Left ventricle myocardium superior (tissue), 1 donor: ENCODE measurements at places on chromosomes 4 and X.

DNA sequence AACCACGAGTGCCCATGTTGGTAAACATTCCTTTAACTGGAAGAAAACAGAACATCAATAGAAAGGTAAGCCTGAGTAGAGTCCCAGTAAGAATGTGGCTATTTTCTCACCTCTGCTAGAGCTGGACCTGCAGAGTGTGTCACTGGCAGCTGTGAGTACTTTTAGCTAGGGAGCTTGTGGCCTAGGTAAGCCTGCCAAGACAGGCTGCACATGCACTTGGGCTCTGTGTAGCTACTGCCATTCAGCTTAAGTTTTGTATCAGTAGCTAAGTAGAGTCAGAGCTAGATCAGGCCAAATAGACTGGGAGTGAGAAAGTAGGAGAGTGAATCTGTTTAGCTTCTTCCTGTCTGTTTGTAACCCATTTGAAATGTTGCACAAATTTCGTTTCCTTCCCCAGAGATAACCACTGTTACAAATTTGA is 35.3 kb downstream of the RBPJ start:
- no peak for DNase-seq

DNA sequence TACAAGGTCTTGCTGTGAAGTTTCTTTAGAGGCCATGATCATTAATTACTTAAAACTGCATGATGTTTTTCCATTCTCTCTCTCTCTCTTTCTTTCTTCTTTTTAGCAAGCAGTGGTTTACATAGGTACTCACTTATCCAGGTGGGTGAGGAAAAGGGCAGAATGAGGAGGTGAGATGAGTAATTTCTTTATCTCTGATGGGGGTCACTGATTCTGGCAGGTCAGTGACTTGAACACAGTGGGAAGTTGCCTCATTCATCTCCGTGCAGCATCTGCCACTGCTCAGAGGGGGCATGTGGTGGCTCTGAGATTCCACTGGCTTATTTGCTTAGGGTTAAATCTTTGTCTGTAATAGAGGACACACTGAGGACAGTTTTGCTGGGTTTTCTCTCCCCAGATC is 62.6 kb downstream of the FAM114A1 start:
- no peak for DNase-seq

- no peak for DNase-seq
Observed at GRCh38 chr4:118367872-118368271, 15.1 kb upstream of the PRSS12 start.

DNA sequence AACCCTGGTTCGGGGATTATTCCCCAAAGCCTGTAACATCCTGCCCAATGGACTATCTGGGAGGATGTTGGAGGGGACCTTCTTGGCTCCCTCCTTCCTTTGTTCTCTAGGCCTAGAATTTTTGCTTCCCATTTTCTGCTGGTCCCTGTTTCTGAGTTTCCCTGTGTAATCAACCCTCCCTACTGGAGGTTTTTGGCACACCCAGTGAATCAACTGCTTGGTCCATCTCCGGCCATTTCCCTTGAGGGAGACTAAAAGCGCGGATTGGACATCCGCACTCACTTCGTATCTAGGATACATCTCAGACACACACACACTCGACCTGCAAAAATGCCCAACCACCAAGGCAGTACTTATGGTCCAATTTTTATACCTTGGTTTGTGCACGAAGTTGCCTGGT is 108.2 kb upstream of the MAGEE2 start:
- DNase-seq = no peak

- no peak for DNase-seq
Observed at GRCh38 chrX:17488036-17488435, 113.0 kb downstream of the NHS start.

GRCh38 chrX:76796311-76796710 is 368.8 kb downstream of the MAGEE1 start:
- no peak for DNase-seq

DNA sequence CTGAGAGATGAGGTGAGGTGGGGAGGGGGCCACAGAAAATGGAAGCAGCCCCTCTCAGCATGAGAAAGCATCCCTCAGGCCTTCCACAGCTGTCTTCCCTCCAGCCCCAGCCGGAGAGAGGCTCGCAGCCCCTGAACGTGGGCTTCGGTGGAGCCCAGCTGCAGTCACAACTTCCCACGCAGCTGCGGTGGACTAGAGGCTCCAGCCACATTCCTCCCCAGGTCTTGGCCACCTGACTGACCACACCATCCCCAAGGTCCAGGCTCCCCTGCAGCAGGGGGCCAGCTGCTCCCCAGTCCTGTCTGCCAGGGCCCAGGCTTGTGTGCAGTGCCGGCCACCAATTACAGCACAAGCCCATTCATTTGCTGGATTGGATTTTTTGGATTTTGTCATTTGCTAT is 212.3 kb upstream of the BCOR start:
- DNase-seq = no peak

DNA sequence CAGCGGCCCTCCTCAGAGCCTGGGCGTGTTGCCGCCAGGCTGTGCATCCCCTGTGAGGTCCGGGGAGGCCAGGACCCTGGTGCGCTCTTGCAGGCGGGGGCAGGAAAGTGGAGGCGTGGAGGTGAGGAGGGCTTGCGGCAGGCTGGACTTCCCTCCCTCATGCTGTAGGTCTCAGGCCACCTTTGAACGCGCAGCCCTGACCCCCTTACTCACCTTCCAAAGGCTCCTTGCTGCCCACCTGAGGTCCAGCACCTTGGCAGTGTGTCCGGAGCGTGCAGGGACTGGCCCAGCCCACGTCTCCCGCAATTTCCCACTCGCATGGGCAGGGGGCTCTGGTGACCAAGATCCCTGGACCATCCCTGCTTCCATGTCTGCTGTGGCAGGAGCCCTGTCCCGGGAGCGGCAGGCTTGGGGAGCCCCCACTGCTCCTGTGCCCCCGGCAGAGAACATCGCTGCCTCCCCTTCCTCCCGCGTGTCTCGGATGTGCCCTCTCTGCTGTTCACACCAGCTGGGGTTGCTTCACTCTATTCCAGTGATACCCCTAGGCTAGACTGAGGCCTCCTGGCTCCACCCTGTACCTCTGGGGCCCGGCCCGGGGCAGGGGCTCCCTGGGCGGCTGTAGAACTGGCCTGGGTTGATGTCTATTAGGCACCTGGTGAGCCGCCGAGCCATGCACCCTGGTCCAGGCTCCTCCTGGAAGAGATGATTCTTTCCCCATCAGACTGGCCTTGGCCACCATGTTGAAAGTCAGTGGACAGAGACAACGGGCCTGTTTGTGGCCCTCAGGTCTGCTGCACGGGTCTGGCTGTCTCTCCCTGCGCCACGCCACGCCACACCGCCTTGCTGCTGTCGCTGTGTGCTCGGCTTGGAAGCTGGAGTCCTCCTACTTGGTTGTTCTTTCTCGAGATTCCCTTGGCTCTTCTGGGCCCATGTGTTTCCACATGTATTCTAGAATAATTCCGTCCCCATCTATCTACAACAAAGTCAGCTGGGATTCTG is 95.4 kb upstream of the ADRA2C start:
- peak; percentile 17 for DNase-seq

DNA sequence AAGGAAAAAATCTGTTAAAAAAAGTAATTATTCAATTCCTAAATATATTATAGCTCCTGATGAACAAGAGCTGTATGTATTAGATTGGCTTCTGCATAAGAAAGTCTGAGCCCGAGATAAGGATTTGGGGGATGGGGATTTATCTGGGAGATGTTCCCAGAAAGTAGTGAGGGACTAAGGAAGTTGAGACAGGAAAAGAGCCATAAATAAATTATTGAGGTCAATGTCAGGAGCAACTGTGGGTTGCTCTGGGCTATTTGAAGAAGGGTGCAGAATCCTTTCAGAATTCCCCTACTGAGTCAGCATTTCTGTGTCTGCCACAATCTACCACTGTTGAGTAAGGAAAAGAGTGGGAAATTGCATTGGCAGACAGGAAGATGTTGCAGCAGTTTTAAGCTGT is 3.1 kb upstream of the TDO2 start:
- DNase-seq = no peak
